ENCODE measurements at places on chromosomes 2 and 18.

DNA sequence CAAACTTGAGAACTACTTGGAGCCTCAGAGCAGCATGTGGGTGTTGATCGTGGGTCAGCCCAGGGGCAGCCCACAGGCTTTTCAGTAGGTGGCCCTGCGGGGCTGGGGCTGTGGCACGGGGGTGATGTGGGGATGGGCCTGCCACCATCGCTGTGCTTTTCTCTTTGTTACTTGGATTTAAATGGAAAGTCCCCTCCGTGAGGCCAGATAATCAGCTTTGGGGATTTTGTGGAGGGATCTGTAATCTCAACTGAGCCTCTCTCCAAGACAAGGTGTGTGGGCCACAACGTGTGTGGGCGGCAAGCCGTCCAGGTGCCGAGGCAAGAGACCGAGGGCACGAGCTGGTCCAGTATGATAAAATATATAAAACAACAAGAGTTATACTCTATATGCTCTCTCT, 16.7 kb downstream of the COLEC11 start:
- DNase-seq = no peak

GRCh38 chr2:69007603-69008002, 5.4 kb upstream of the ANTXR1 start:
- DNase-seq = no peak

DNA sequence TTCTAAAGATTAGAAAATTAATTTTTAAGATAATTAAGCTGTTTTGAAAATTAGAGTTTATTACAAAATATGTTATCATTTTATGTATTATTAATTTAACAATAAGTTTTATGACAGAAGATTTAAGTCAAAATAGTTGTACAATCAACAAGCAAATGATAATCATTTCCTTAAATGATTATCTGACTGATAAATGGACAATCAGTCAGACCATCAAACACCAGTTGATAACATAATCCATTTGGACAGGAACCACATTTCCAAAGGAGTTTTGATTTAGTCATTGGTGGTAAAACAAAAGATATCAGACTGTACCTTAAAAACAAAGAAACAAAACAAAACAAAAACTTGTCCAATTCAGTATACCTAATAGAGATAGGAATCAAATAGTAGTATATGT, 1.9 kb downstream of the TFPI start:
- no peak for DNase-seq

DNA sequence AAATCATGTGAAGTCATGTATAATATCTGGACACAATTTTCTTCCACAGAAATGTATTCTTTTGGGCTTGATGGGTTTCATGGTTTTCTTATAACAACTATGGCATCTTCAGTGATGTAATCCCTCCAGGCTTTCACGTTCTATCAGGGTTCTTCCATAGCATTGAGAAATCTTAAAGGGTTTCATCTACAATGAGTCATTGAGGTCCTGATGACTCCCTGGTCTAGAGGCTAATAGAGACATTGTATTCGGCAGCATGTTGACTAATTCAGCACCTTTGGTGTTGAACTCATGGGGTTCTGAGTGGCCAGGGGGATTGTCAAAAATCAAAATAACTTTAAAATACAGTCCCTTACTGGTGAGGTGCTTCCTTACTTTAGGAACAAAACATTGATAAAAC, 614.0 kb upstream of the CRIM1 start:
- DNase-seq = no peak

DNA sequence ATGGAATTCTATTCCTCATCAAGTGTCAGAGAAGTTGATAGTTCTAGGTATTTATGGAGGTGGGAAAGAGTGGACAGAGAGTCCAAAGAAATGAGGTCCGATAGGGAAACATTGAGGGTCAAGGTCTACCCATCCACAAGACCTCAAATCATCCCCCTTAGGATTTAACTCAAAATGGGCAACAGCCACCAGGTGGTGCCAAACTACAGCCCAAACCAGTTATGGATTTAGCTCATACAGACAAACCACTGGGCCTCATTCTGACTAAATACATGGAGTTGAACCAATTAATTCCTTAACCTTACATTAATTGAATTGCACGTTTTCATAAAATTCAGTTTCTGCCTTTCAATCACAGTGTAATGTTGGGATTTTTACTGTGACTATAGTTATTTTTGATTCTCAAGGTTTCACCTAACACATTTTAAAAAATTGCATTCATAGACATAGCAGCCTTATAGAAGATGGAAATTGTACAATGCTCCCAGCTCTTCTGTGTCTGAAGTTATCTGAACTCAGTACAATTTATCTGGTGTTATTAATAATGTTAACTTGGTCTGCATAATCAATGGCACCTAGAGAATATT, 98.2 kb upstream of the HNMT start:
- DNase-seq = peak; percentile 6

GRCh38 chr18:79872527-79873444, 75.0 kb downstream of the KCNG2 start:
- DNase-seq = no peak

GRCh38 chr18:28606686-28607085, 429.8 kb upstream of the CDH2 start:
- no peak for DNase-seq

DNA sequence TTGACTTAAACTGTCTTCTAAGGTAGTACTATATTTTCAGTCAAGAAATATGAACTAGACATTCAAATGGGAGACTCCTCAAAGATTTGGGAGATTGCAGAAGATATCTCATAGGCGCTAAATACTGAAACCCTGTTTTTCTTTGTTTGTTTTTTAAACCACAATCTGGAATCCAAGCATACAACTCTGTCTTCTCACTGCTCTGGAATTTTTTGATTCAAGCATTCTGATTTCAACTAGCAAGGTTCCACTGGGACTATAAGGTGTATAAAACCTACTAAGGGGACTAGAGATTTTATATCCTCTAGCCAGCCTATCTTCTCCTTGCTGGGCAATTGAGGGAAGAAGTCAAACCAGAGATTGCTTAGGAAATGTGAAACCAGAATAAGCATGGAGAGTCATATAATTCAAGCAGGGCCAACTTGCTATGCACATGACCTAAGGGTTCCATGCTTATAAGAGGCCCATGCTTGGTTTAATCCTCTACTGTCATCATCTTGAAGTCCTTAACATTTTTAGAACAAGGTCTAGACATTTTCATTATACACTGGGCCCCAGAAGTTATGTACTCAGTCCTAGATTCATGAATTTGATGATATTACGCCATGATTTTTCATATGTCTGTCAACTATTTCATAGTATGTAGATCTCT, 405.5 kb downstream of the PARD3B start:
- DNase-seq = no peak

DNA sequence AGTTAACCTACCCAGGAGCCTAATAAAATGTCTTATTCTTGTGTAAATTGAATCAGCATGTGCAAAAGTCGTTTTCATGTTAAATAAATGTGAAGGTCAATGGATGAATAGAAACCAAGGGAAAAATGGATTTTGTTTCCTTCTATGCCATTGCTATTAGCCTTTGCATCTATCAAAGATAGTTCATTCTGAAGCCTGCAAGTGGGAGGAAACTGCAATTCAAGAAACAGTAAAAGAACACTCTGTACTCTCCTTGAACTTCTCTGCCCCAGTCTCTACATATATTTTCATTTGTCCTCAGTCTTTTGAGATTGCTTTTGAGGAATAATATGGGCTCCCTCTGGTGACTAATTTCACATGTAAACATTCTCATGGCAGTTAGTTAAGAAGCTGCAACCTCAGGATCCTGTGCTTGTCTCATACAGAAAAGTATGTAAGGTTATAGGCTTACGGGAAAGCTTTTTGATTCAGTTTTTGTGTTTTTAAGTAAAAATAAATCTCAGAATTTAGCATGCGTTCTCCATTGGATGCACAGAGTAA, 1590.0 kb upstream of the LRRTM1 start:
- DNase-seq = no peak

GRCh38 chr2:237859533-237860272, at the start of gene RAMP1:
Gene RAMP1 (plus strand): TSS chr2:237859623. CDS start chr2:237859676, 53 bp downstream.
- no peak for DNase-seq

- no peak for DNase-seq
Observed at GRCh38 chr2:31469648-31470047, 55.1 kb upstream of the XDH start.

DNA sequence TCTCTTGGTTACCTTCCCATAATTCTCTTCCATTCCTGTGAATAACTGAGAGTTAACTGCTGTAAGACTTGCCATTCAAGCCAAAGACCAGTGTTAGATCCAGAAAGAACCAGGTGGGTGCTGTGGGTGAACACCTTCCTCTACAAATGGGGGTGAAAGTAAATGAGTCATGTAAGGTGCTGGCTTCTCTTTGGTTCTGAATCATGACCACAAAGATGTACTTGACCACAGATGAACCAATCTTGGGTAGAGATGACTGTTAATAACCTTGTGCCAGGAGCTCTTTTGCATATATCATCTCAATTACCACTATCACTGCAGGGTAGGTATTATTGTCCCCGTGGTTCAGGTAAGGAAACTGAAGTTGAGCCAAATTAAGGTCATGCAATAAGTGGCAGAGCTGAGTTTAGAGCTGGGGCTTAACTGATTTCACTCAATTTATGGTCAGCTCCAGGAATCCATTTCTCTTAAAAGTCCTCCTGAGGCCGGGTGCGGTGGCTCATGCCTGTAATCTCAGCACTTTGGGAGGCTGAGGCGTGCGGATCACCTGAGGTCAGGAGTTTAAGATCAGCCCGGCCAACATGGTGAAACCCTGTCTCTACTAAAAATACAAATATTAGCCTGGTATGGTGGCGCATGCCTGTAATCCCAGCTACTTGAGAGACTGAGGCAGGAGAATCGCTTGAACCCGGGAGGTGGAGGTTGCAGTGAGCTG, 244.9 kb upstream of the CXCR4 start:
- no peak for DNase-seq

DNA sequence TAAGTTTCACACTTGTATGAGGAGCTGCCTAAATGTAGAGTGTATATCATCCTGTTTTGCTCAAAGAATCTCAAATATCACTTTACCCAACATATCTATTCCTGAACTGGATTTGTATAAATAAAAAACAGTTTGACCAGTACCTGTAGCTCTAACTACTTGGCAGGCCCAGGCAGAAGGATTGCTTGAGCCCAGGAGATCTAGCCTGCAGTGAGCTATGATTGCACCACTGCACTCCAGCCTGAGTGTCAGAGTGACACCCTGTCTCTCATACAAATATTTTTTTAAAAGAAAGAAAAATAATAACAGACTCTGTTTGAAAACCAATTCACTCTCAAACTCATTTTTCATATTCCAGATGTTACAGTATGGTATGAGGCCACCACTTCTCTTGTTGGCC, 7.7 kb upstream of the LIMS2 start:
- no peak for DNase-seq

GRCh38 chr2:101752716-101753616, 55.5 kb downstream of the MAP4K4 start:
- no peak for DNase-seq

DNA sequence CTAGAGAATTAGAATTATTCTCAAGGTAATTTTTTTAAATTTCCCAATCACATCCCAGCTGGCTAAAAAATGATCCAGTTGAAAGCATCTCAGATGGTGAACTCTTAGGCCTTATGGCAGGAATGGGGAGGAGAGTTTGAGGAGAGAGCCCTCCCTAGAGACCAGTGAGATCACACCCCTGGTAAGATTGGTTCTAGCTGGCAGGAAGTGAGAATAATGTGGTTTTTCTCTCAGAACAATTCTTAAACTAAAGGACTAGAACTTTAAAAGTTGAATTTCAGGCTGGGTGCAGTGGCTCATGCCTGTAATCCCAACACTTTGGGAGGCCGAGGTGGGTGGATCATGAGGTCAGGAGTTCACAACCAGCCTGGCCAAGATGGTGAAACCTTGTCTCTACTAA, 120.2 kb downstream of the MYO3B start:
- DNase-seq = no peak

DNA sequence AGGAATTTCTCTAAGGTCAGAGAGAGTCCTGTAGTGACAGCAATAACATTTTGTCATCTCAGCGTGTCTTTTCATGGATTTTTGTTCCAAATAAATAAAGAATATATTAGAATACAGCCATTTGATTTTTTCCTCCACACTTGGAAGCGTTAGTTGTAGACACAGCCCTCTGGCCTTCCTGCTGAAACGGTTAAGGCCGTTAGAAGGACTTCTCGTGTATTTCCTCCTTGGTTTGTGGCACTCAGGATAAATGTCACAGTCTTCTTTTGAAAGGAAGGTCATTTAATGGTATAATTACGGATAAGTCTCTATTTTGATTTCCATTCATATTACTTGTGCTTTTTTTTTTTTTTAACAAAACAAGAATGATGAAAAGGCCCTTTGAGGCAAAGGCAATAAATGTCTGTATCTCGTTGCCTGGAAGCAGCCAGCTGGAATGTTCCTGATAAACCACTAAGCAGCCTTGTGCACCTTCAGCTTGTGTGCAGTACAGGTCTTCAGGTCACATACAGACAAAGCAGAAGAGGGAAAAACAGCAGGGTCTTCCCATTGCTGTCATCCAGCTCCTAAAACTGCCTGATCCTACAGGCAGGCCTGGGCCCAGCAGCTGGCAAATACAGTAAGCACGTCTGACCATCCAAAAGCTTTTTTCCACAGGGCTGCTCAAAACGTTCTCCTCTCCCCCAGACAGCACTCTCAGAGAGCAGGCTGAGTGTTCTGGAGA, 14.4 kb downstream of the EFR3B start:
- DNase-seq = no peak

- no peak for DNase-seq
Observed at GRCh38 chr2:216572582-216573578, 60.3 kb upstream of the IGFBP2 start.

GRCh38 chr2:232761301-232761907, 15.0 kb downstream of the KCNJ13 start:
- DNase-seq = no peak

GRCh38 chr18:56423626-56424025, 214.8 kb downstream of the TXNL1 start:
- DNase-seq = no peak

DNA sequence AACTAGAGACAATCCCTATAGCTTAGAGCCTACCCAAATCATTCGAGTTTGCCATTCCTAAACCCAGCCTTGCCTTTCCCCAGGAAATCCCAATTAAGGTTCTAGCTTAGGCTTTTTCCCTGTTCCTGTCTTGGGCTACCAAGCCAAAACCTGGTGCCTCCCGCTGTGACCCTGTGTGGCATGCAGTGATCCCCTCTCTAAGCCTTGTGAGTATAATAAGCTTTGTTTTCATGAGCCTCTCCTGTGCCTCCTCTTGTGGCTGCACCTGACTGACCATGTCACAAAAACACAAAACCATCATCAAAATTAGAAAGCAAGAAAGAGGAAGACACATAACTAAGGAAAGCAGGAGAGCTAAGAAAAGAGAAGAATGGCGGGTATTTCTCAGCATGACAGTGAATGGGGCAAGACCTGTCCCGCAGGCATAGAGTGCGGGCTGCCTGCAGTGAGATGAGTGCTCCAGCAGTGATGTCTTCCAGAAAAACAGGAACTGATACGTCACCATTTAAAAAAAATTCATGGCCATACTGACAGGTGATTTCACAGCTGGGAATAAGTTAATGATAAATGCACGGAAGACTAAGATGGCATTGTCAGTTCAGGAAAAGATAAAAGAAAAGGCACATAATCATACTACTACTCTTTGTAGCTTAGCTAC, 9.2 kb upstream of the PAIP2B start:
- no peak for DNase-seq

Measured in activated CD4-positive, alpha-beta T cell treated with anti-CD3 and anti-CD28 coated beads, Interleukin-2, amount 50 U/mL, for 24 hours (primary cell).